ENCODE measurements at places on chromosomes 5 and 9.

DNA sequence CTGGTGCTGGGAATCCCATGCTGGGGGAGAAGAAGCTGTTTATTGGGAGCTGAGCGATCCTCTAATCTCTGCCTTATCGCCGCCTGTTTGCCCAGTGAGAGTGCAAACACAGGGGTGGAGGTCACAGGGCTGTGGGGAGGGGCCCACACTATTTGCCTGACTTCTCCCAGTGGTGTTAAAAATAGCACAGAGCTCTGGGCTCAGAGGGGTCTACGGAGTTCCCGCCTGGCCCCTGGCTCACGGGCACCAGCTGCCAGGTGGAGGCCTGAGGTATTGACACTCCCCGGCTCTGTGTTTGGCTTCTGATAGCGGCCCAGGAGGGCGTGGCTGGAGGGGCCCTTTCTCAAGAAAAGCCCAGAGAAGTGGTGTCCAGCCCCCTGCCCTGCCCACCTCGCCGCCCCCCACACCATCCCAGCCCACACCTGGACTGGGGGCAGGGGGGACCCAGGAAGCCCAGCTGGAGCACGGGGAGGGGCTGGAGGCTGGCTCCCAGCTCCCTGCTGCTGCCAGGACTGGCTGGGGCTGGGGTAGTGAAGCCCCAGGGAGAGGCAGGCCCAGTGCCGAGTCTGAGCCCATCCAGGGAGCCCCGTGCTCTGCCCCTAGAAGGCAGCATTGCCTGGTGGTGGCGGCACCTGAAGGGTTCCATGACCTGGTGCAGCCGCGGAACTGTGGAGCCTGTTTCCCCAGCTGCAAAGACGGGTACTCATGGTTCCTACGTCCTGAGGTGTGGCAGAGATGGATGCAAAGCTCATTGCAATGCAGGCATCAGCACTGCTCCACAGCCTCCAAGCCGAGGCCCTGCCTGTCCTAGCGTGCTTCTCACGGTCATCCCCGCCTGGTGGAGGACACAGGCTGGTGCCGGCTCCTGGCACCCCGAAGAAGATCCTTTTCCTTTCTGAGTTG, 35.7 kb upstream of the EGFL7 start:
- DNase-seq: no peak

DNA sequence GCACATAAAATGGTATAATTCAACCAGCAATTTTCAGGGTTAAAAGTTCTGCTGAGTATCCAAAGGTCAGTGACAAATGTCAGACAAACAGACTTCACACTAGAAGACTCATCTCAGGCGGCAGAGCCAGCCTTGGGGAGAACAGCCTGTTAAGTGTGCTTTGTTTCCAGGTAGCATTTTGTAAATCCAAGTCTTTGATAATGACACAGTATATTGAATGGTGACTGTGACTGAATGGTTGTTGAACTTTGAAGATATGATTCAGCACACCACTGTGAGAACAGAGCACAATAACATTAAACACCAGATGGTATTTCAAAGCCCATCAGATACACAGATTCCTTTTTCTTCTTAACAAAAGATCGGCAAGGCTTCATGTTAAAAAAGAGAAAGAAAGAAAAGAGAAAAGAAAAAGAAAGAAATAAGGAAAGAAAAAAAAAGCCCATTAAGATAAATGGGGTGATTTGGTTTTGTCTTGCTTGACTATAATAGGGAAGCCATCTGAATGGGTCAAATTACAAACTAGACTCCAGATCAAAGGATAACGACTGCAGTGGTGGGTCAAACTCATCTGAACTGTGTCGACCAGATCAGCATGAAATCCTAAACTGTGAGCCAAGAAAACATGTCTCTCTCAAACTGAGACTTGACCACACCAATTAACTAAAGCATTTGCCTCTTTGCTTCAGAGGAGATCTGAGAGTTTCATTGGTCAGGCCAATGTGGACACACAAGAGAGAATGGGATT, 313.0 kb upstream of the ZNF608 start:
- no peak for DNase-seq

DNA sequence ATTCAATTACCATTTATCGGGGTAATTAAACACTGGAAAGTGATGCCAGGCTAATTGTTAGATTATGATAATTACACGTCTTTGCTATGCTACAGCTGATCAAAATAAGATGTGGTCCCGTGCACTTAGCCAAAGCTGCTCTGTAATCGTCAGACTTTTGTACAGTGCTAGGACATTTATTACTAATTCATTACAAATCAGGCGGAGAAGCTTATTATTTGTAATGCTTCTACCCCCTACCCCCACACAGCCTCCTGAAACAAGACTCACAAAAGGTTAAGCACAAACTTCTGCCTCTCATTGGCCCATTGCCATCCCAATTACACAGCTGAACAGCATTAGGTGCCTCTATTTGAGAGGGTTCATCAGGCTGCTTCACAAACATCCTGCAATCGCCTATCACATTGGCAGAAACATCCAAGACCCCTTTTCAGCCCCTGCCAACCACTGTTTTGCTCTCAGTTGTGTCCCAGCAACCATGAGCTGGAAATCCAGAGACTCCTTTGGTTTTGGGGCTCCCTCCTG, 232.7 kb downstream of the EFNA5 start:
- no peak for DNase-seq

- peak; percentile 35 for DNase-seq
These were observed 494.2 kb downstream of the ZNF608 start for GRCh38 chr5:124252191-124252638.

- no peak for DNase-seq
These were observed 29.0 kb downstream of the ADAM19 start for GRCh38 chr5:157546456-157547100.

GRCh38 chr9:22010866-22011625, 1.9 kb upstream of the CDKN2B start:
- DNase-seq: no peak

Measured in NCI-H1092 (cell line).